IPS DF 6.9 (cell line): ENCODE measurements at places on chromosomes 1 and 21.

DNA sequence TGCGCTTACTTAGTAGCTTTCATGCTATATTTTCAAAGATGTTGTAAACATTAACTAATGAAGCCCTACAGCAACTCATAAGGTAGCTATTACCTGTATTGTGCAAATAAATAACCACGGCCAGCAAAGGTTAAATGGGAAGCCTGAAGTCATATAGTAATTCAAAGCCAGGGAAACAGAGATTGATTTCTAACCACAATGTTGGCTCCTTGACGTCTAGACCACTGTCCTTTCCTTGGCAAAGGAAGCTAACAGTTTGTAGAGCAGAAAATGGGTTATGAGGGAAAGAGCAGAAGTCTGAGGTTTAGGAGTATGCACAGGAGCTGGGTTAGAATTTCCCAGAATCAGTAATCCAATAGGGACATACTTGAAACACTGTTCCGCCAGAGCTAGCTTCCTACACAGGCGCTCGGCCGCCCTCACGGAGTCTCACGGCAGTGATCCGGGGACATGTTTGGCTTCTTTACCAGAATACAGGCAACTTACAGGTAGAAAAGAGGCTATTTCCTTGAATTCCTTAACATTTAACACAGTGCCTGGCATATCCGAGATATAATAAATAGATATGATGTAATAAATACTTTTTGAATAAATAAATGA is 298.8 kb upstream of the LYPLAL1 start:
- no peak for DNase-seq

DNA sequence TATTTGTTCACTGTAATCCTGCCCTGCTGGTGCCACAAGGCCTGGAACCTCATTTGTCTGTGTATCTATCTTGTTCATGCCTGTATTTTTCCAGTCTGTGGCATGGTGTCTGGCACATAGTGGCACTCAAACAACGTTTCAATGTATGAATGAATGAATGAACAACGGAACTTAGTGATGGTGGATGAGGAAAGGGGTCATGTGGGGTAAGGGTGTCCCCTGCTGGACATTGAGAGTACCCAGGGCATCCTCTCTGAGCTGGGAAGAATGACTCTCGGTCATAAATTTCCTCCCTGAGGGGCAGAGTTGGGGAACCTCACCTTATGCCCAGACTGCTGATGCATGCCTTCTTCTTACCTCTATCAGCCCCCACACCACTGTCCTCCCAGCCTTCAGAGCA is 18.9 kb upstream of the ZNF683 start:
- peak; percentile 50 for DNase-seq

DNA sequence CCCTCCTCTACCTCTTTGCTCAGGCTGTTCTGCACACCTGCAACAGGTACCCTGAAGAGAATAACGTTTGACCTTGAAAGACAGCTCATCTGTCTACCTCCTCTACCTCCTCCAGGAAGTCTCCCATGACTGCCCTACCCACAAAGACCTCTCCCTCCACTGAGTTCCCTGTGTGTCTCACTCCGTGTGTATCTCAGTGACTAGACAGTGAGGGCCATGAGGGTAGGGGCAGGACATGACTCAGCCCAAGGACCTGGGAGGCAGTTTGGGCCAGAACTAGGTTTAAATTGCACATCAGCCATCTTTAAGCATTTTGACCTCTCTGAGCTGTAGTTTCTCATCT is 32.0 kb upstream of the LRP8 start:
- no peak for DNase-seq

- no peak for DNase-seq
Observed at GRCh38 chr21:39029086-39029755, 154.0 kb downstream of the PSMG1 start.

GRCh38 chr1:194929357-194929756 is 1678.9 kb downstream of the KCNT2 start:
- no peak for DNase-seq

DNA sequence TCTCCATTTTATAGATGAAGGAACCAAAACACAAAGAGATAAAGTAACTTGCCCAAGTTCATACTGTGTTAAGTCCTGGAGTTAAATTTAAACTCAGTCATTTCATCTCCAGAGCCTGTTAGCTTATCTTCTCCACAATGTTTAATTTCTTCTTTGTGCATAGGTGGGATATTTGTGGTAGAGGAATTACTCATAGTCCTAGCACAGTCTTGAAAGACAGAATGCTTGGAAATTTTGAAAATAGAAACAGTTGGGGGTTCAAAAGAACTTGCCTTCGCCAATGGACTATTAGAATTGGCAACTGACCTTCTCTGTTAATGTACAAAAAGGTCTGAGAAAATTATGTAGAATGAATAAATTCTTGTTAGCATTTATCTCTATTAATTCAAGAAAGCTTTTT is 832.0 kb upstream of the PRMT6 start:
- DNase-seq: no peak

GRCh38 chr1:117883616-117884015 is 45.8 kb downstream of the GDAP2 start:
- DNase-seq: no peak

DNA sequence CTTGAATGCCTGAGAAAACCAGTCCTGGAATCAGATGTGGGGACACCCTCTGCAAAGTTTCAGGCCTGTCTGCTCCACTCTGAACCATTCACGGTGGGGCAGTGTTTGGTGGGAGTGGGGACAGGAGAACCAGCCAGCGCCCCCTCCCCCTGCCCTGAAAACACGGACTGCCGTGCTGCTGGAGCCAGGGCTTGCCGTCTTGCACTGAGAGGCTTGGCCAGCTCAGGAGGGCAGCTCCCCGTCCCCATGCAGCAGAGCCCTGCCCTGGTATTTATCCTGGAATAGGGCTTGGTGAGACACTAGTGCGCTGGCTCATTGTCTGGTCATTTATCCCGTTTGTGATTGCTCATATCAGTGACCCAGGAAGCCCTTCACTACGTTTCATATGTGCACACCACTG is 3.9 kb downstream of the S100B start:
- DNase-seq: no peak

GRCh38 chr1:86965012-86965826 is 50.8 kb downstream of the HS2ST1 start:
- peak; percentile 16 for DNase-seq

GRCh38 chr21:42234464-42235241 is 15.7 kb downstream of the ABCG1 start:
- DNase-seq: no peak

- no peak for DNase-seq
Observed at GRCh38 chr1:20578062-20578461, 10.8 kb upstream of the CDA start.

GRCh38 chr1:171999756-172000155 is 158.5 kb downstream of the DNM3 start:
- no peak for DNase-seq

- no peak for DNase-seq
Observed at GRCh38 chr1:226083302-226084101, 21.0 kb downstream of the H3-3A start.
